ENCODE measurements at places on chromosomes 4 and X. TPM values are rescaled to one million over a fixed set of nuclear protein-coding genes. Genes with fewer than 3 reads are reported as not detected.

Gene MXRA5
- not detected for total RNA-seq

Gene SLC16A2
- total RNA-seq: 0.39 TPM

Gene PAGE1
- not detected for total RNA-seq

Gene CENPE
- 19.4 TPM for total RNA-seq

Gene SH2D1A
- total RNA-seq: not detected

Gene FAT1
- total RNA-seq: 1.6 TPM

Measured in mammary microvascular endothelial cell (primary cell).